Skeletal muscle cell (primary cell): ENCODE measurements at places on chromosomes 11 and 22.

DNA sequence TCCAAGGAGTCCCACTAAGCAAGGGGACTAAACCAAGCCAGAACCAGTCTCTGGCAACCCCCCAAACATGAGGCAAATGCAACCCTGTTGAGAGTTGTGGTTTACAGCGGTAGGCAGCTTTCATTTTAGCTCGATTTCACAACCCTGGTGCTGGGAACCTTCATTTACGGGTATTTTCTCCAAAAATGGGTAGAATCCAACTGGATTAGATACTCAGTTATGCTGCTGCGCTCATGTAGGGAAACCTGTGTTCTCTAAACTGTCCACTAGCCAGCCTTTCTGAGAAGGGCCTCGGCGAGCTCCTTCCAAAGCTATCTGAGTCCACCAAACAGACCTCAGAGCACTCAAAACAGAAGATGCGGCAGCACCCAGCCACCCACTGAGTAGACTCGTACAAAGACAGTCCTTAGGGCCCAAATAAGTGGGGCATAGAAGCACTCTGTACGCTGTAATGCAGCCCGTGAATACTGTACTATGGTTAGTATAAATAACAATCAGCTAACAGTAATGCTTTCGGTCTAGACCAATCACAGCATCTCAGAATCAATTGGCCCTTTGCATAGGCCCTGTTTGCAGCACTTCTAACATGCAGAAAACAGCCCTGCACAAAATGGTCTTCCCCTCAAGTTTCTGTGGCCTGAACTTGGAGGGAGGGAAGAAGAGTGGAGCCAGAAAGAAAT is 104.7 kb downstream of the ETS1 start:
- DNase-seq, result peak; percentile 80

DNA sequence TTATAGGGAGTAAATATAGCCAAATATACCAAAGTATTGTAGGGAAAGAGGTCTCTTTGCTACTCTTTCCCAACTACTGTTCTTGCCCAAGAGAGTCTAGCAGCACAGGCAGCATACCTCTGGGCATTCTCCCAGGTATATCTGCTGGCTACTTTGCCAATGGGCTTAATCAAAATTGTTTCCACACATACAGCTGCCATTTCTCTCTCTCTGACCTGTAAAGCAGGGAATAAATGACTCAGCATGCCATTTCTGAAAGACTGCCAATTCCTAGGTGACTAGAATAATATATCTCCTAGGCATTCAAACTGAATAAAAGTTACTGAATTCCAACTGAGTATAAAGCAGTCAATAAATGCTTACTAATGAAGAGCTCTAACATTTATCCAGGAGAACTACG is 44.6 kb downstream of the RDX start:
- DNase-seq, result peak; percentile 42

GRCh38 chr11:14969901-14970323 is 2.2 kb downstream of the CALCA start:
- no peak for DNase-seq

DNA sequence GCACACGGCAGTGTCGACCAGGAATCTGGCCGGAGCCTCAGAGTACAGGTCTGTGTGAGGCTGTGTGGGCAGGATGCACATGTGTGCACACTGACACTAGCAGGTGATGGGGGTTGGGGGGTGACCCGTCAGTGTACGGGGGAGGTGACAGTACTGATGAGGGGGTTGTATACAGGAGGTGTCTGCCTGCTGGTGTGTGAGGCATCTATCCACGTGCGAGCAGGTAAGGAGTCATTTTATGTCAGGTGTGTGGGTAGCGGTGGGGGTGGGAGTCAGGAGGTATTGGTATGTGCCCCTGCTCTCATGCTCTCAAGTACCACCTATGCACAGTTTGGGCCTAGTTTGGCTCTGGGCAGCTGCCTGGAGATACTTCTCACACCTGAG is 4.5 kb upstream of the PHRF1 start:
- no peak for DNase-seq

GRCh38 chr11:69062169-69062855 is 13.6 kb downstream of the TPCN2 start:
- no peak for DNase-seq

- DNase-seq, result no peak
Observed at GRCh38 chr11:77778549-77778948, 42.0 kb downstream of the RSF1 start.

DNA sequence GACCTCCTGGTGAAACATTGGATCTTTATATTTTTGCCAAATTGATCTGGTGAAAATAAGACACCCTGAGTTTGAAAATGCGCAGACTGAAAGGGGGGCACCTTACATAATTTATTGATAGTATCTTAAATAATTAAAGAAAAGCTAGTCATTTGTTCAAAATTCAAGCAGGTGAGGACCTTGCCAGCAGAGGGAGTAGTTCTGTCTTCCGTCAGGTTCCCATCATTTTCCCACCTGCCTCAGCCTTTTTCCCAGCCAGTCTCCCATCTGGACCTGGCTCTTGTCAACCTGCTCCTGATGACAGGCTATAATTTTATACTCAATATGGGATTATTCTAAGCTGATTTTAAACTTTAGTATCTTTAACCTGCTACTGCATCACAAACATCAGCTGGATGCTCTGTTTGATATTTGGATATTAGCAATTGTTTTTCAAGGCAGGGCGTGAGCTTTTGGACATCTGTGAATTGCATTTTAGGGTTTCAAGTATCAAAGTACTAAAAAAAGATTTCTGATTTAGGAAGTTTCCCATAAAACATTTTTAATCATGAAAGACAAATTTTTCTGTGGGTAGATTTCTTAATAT is 132.0 kb downstream of the ELP4 start:
- no peak for DNase-seq

GRCh38 chr11:130369141-130369691 is 54.5 kb upstream of the ZBTB44 start:
- no peak for DNase-seq

DNA sequence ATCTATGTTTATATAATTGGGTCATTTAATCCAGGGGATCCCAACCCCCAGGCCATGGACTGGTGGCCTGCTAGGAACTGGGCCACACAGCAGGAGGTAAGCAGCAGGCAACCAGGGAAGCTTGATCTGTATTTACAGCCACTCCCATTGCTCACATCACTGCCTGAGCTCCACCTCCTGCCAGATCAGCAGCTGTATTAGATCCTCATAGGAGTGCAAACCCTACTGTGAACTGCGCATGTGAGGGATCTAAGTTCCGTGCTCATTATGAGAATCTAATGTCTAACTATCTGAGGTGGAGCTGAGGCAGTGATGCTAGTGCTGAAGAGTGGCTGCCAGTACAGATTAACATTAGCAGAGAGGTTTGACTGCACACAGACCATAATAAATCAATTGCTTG is 32.8 kb downstream of the MS4A2 start:
- no peak for DNase-seq
